GM12891 (cell line): ENCODE measurements at places on chromosomes 12 and 14.

GRCh38 chr12:63037746-63038712 is 103.1 kb upstream of the PPM1H start:
- DNase-seq = no peak

DNA sequence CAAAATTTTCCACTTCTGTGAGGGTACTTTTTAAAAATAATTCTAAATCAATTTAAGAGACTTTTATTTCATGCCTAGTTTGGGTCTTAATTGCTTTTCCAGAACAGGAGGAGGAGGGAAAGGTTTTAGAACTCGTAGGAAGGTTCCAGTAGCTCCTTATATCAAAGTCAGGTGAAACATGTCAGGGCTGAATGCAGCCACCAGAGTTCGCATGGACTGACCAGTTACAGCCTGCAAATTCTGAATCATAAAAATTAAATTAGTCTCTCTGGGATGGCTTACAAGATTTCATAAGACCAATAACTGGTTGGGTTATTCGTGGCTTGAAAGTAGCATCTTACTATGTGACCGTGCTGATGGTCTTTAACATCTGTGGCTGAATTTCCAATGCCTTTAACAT is 397 bp downstream of the BDKRB1 start:
- no peak for DNase-seq

GRCh38 chr14:47730296-47730695 is 54.9 kb upstream of the MDGA2 start:
- DNase-seq = no peak

GRCh38 chr12:89479982-89480381 is 44.6 kb downstream of the GALNT4 start:
- DNase-seq = no peak

DNA sequence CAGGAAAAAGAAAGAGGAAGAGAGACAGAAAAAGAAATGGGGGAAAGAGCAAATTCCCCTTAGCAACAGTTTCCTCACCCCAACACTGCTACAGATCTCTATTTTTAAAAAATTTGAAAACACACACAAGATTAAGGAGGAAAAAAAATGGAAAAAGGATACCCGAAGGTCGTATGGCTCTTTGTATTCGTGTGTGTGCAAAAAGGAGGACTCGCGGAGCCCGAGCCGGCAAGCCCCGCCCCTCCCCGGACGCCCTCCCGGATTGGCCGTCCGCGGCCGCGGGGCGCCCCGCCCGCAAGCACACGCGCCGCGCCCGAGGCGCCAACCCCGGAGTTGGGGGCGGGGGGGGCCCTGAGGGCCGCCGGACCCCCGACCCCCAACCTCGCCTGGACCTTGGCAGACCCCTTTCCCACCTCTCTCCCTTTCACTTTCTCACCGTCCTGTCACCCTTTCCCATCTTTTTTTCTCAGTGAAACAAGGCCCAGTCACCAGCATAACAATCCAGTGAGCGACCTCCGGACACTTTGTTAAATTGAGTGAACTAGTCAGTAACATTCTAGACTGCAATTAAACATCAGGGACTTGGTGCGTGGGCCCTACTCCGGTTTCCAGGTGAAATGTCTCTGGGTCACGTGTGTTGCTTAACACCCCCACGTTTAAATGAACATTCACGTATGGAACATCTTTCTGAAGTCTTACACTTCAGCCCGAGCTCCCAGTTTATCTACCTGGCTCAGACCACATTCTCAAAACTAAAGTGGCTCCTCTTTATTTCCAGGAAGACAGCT is at the start of gene C14orf93:
Gene C14orf93, minus strand, starts transcription at position 205 of the 788 bp plus-strand sequence. CDS start 11,120 bp downstream, outside the sequence.
- peak; percentile 83 for DNase-seq

- no peak for DNase-seq
Measured at GRCh38 chr14:99194736-99195135, 77.3 kb downstream of the BCL11B start.

DNA sequence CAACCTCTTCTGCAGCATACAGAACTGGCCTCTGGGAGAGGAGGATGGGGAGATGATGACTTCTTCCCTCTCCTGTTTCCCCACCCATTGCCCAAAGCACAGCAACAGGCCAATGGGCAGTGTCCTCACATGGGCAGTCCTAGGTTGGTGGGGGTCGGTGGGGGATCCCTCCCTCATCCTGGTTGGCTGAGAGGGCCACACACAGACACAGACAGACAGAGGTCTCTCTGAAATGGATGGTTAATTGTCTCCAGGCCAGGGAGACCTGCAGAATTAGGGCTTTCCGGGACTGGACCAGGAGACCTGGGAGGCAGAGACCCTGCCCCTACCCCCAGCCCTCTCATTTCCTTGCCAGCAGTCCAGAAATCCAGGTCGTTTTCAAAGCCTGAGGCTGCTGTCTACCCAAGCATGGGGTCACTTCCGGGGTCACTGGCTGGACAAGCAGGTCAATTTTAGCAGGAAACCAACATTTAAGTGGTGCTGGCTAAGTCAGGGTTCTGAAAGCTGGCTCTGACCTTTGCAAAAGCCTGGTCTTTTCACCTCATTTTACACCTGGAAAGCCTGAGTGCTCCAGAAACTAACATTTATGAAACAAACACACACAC is 48.6 kb upstream of the TBX3 start:
- DNase-seq = no peak

DNA sequence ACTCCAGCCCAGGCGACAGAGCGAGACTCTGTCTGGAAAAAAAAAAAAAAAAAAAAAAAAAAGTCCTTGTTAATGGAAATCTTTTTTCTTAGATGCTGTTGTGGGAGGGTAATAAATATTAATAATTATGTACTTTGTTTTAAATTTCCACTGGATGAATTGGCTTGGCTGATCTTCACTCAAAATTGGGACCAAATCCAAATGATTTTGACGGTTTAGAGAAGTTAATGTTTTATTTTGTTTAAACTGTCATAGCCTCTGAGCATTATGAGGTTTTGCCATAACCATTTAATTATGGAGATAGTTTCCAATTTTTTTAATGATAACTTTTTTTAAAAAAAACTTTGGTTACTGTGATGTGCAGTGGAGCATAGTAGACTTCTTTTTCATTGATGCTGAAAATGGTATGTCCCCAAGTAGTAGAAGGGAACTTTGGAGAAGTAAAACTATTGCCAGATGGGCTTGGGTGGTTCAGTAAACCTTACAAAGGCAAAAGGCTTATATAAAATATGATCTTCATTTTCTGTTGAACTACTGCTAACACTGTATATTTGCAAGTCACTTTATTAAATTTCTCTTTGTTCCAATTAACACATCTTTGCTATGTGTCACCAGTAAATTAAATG is 3.9 kb upstream of the PMCH start:
- no peak for DNase-seq

- DNase-seq = no peak
Measured at GRCh38 chr14:104518659-104519350, 60.8 kb upstream of the C14orf180 start.

GRCh38 chr14:92577321-92577742 is 63.8 kb downstream of the RIN3 start:
- no peak for DNase-seq

DNA sequence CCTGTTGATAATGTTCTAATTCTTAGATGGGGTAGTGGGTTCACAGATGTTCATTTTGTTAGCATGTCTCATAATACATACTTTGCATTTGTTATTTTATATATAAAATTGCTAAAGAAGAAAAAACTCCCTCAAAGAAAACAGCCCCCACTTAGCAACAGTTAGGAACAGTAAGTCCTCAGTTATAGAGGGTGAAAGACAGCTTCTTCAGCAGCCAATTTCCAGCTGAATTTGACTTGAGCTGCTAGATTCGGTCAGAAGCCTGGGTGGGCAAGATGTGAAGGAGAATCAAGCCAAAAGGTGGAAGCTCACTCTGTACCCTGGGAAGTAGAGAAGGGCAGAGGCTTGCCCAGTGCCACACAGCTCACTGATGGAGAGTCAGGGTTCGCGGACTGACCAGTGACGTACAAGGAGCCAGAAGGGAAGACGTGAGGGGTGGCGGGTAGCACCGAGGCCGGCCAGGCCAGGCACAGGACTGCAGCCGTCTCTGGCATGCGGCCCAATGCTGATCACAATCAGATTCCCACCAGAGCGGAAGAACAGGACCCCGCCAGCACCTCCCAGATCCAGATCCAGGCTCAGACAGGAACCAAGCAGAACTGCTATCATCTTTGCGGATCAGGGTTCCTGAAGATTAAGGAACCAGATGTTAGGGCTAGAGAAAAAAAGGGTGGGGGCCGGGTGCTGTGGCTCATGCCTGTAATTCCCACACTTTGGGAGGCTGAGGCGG is 30.4 kb upstream of the VWF start:
- DNase-seq = no peak

DNA sequence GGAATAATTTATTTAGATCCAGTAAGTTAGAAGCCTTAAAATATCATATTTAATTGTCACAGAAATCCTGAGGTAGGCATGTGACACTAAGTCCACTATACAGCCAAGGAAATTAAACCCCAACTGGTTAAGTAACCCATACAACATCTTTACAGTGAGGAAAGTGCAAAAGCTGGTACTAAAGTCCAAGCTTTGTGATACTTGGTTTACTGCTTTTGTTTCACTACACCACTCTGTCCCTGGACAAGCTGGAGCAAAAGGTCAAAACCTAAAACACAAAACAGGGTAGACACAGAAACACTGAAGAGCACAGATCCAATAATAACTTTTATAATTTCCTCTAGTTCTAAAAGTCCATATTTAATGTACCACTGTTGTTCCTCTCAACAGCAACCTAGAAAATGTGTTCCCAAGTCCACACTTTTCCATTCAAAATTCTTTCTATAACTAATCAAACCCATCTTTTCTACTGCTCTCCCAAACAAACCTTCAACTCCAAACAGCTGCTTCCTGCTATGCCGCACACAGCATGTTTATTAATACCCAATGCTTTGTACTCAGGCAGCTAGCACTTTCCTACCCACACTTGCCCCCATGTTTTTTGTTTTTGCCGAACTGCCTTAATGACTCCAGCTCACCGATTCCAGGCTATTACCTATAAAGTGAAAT is 90.9 kb downstream of the MED13L start:
- DNase-seq = no peak

DNA sequence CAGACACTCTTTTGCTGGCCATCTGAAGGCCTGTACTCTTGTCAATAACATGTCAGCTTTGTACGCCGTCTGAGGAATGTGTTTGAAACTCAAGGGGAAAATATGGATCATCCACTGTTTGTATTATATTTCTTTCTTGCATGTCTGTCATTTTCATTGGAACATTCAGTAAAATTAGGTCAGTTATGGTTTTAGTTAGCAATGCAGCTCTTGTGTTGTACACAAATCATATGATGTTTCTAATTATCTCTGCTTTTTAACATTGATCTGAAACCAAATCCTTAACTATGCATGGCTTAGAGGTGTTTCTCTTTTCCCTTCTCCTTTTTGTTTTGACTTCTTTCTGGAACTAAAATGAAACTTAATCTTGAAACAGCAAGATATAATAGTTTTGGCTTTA is 333.6 kb upstream of the PRICKLE1 start:
- no peak for DNase-seq

- DNase-seq = no peak
Measured at GRCh38 chr12:57248934-57249742, 1.8 kb downstream of the STAC3 start.

- DNase-seq = peak; percentile 76
Measured at GRCh38 chr14:69611172-69612013, at the start of gene SUSD6. SUSD6 (plus strand) TSS chr14:69611596; CDS start chr14:69658593, 46,997 bp downstream.

GRCh38 chr12:75900781-75901254 is 130.8 kb downstream of the PHLDA1 start:
- no peak for DNase-seq

GRCh38 chr14:106417224-106418049 is 891.1 kb downstream of the TMEM121 start:
- DNase-seq = peak; percentile 43

- DNase-seq = no peak
Measured at GRCh38 chr14:101000711-101001250, 97.3 kb upstream of the RTL1 start.

- DNase-seq = no peak
Measured at GRCh38 chr12:21891751-21892217, 49.4 kb downstream of the ABCC9 start.

DNA sequence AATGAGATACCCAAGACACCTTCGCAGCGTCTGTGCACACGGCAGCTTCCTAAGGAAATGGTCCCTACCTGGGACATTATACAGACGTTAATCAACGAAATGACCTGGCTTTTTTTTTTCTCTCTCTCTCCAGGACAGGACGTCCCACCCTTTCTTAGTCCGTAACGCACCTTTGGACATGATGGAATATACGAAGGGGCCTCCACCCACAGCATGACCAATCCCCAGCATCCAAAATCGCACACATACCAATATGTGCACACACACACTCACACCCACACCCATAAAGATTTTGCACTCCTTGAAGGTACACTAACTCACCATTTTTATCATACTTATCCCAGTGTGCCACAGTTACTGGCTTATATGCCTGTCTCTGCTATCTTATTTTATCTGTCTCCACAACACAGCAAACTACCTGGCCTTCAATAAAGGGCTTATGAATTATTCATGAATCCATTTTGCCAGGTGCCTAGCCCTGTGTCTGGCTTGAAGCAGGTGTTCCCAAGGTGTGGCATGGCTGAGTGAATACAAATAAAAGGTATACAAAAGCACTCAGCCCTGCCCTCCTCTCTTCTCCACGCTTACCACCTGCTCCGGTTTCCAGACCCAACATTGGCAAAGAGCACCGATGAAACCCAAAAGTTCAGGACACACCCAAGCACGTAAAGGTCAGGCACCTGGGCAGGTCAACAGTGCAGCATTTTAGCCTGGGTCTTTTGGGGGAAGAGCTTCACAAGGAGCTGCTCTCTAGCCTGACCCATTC is 2.2 kb downstream of the SCNN1A start:
- DNase-seq = no peak

DNA sequence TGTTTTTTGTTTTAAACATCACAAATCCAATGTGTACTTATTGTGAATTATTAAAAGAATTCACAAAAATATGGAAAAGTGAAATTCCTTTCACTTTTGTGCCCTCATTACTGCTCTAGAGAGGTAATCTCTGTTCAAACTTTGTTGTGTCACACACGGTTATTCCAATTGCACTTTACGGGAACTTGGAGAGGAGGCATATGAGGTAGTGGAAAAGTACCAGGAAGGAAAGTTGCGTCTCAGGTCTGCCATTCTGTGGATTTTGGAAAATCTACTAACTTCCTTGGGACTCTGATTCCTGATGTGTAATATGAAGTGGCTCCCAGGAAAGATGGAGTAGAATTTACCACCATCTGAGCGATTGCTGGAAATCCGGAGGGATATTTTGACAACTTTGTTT is 90.9 kb upstream of the DCN start:
- no peak for DNase-seq

- no peak for DNase-seq
Measured at GRCh38 chr12:16020031-16020430, 108.9 kb downstream of the DERA start.

GRCh38 chr14:62896932-62897456 is 148.3 kb downstream of the KCNH5 start:
- DNase-seq = no peak

DNA sequence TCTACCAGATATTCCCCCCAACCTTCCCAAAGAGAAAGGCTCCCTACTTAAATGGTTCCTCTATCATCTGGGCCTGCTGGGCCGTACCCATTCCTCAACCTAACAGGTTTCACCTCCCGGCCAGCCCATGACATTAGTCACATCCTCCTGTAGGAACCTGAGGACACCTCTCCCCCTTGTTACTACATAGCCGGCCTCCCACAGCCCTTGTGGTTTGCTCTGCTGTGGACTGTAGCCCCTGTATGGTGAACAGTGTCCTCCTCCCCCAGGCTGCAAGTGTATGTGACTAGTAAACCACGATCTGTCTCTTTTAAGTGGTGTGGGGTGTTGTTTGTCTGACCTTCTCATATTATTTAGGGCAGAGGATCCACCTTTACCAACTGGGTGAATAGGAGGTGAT is 371.7 kb downstream of the RGS6 start:
- DNase-seq = no peak
